ENCODE measurements at places on chromosomes 4 and X.

GRCh38 chrX:127138218-127138617 lies 318.7 kb downstream of the PRR32 start:
- no peak for DNase-seq

DNA sequence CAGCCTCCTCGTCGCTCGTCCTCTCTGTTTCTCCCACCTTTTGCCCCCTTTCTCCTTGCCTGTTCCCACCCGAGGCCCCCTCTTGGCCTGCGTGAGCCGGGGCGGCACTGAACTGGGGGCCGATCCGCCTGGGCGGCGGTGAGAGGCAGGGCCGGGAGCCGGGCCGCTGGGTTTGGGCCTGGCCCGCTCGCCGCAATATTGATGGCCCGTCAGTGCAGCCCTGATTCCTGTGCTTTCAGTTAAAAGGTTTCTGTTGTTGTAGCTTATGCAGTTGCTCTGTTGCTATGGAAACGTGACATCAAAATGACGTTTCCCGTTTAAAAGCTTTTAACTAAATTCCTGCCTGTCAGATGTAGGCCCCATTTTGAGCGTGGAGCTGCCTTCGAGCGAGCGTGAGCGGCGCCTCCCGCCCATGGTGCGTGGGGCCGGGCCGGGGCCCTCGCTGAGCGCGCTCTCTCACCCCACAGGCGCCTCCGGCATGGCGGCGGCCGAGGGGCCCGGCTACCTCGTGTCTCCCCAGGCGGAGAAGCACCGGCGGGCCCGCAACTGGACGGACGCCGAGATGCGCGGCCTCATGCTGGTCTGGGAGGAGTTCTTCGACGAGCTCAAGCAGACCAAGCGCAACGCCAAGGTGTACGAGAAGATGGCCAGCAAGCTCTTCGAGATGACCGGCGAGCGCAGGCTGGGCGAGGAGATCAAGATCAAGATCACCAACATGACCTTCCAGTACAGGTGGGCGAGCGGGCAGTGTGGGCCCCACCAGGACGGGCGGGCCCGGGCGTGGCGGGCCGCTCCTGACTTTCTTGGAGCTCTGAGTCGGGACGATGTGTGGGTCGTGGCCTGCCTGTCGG lies at the start of gene MSANTD1:
MSANTD1 (plus strand) TSS at position 349 of the 851 bp plus-strand sequence; CDS start at position 413, 64 bp downstream.
- no peak for DNase-seq

GRCh38 chr4:36317721-36318120 lies 36.3 kb downstream of the DTHD1 start:
- no peak for DNase-seq

- DNase-seq, result no peak
These were observed 15.7 kb downstream of the RPL9 start for GRCh38 chr4:39442998-39443397.

- no peak for DNase-seq
These were observed 191.6 kb upstream of the ANKRD50 start for GRCh38 chr4:124903995-124904722.

DNA sequence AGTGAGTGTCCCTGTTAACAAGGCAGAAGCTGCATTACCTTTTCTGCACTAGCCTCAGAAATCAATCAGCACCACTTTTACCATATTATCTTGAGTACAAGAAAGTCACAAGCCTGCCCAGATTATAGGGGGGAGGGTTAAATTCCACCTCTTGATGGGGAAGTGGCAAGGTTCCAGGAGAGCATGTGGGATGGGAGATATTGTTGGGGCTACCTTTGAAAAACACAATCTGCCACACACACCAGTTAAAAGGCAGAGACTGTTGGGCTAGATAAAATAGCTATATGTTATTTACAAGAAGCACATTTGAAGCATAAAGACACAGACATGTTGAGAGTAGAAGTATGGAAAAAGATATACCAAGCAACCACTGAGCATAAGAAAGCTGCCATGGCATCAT lies 6.6 kb upstream of the AVPR2 start:
- DNase-seq, result no peak

DNA sequence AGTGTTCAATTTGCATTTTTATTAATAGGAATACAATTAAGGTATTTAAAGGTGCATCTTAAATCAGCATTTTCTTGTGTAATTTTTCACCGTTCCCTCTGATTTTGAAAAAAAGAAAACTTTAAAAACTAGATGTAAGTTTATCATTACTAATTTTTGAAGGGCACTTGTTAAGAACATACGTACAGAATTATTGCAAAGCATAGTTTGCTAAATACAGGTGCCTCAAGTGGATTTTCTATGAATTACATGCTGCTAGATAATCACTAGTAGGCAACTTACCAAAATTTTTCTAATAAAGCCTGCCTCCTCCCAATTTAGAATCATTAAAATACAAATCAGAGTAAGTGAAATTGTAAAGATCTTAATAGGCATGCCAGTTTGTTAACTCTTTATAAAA lies 8.5 kb downstream of the CNKSR2 start:
- DNase-seq, result no peak

- DNase-seq, result no peak
These were observed 367.6 kb upstream of the TECRL start for GRCh38 chr4:64776820-64777219.

DNA sequence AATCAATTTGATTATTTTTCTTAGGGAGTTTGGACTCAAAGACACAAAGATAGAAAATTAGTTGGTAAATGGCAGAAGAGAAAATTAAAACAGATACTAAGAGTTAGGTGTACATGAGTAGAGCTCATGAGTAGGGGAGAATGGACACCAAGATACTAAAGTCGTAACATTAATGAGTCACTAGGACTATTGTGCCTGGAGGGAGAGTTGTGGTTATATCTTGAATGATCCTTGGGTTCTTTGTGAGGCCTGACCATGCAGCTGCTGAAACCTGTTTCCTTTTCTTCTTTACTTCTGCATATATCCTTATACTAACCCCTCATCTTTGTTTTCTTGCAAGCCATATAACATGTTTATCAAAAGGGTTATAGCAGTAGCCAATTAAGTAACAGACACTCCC lies 532.8 kb downstream of the RPA4 start:
- DNase-seq, result no peak

GRCh38 chr4:138898282-138898681 lies 117.3 kb upstream of the NOCT start:
- DNase-seq, result no peak

All from cerebellar nuclear complex (tissue), 1 donor.